Germinal center (tissue), 1 donor: ENCODE measurements at places on chromosomes 5 and 9.

DNA sequence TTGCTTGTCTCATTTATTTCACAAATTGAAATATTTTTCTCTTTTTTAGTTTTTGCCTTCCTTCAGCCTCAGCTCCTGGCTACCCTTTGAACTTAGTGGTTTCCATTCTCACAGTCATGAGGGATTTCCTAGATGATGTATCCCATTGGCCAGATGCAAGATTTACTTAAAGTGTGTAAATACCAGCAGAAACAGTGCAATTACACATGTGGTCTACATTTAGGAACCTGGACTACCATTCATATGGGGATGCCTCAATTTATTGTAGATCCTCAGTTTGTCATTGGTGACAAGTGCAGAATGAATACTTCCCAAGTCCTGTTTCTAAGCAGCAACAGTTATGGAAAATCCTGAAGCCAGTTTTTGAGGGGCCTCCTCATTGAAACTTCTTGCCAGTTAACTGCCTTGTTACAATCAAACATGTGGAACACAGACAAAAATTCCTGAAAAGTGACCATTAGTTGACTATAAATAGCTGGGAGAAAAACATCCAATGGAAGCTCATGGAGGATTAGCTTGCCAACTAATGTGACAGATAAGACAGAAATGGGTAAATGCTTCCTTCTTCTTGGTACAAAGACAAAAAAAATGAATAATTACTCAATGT, 113.6 kb upstream of the FER start:
- DNase-seq: no peak

GRCh38 chr9:126599047-126599650, 14.6 kb upstream of the LMX1B start:
- no peak for DNase-seq

DNA sequence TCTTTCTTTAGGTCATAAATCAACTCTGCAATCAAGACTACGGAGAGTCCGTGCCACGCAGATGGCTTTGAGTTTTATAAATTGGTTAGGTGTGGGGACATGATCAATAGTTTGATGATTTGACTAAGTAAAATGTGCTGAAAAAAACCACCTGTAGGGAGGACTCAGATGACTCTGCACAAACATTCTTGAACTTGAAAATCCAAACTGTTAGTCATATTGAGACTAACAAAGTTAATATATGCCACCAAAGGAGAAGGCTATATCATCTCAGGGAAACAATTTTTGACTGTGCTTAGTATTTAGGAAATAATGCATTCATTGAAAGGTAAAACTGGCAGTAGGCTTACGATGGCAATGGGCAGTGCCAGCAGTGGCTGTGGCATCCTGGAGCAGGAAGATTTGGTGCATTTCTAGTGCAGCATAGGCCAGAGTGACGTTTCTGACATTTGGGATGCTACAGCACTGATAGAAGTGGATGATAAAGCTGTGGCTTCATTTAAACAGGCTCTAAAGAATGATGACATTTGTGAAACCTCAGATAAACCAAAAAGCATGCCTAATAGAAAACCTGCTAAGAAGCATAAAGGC, 291.1 kb downstream of the MLLT3 start:
- DNase-seq: no peak

GRCh38 chr5:135822959-135823358, 11.5 kb upstream of the SLC25A48 start:
- DNase-seq: no peak

- no peak for DNase-seq
Observed at GRCh38 chr9:13487936-13488335, 208.4 kb upstream of the MPDZ start.

GRCh38 chr5:54653956-54654614, 136.5 kb downstream of the SNX18 start:
- DNase-seq: no peak

- no peak for DNase-seq
Observed at GRCh38 chr9:129650680-129651235, 8.8 kb upstream of the ASB6 start.
